ENCODE measurements at places on chromosomes 12 and 14. TPM values are rescaled to one million over a fixed set of nuclear protein-coding genes. Genes with fewer than 3 reads are reported as not detected.

Gene FIGNL2
- polyA plus RNA-seq, result 1.9 TPM

Gene EEA1
- 15.8 TPM for polyA plus RNA-seq

Gene GXYLT1
- 23.9 TPM for polyA plus RNA-seq

Gene PLBD1
- polyA plus RNA-seq, result 26.7 TPM

Gene TBX3
- 109 TPM for polyA plus RNA-seq

Gene SPPL3
- 70.4 TPM for polyA plus RNA-seq

Gene SLC17A8
- 2.3 TPM for polyA plus RNA-seq

Gene PGF
- polyA plus RNA-seq, result 13.6 TPM

Gene MMP14
- 176 TPM for polyA plus RNA-seq

Gene CEP290
- polyA plus RNA-seq, result 25.1 TPM

Gene REP15
- 3.1 TPM for polyA plus RNA-seq

Gene NGB
- polyA plus RNA-seq, result not detected

Gene CCDC197
- polyA plus RNA-seq, result not detected

Gene CLMN
- 12.2 TPM for polyA plus RNA-seq

Gene KLRC4
- polyA plus RNA-seq, result not detected

Gene PRICKLE1
- 55.0 TPM for polyA plus RNA-seq

Gene COCH
- polyA plus RNA-seq, result 1.9 TPM

Gene AMDHD1
- 0.74 TPM for polyA plus RNA-seq

Gene KRT78
- polyA plus RNA-seq, result 0.21 TPM

Gene FGF23
- polyA plus RNA-seq, result not detected

Gene CLEC9A
- polyA plus RNA-seq, result 2.4 TPM

Gene SSPN
- 13.1 TPM for polyA plus RNA-seq

Gene HNF1A
- 3.4 TPM for polyA plus RNA-seq

Gene DPF3
- polyA plus RNA-seq, result 2.7 TPM

Gene FKBP11
- 26.5 TPM for polyA plus RNA-seq

Measured in left lung (tissue), 14 donors.